Cortex of kidney (tissue), 1 donor: ENCODE measurements at places on chromosomes 2 and 18.

DNA sequence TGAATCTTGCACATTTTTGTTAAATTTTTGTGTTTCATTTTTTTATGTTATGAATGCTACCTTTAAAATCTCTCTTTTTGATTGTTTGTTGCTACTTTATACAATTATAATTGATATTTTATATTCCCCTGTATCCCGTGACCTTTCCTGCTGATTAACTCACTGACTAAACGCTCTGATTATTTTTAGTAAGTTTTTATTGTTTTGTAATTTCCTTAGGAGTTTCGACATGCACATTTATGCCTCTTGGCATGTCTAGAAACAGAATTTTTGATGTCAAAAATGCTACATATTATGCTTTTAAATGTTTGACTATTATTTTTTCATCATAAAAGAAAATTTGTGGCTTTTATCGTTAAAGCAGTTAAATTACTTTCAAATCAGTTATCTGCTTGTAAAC, 1131.6 kb upstream of the TMEFF2 start:
- no peak for DNase-seq

- no peak for DNase-seq
These were observed 641.1 kb downstream of the TMEM182 start for GRCh38 chr2:103402944-103403343.

GRCh38 chr2:45585267-45585861, 25.7 kb downstream of the SRBD1 start:
- DNase-seq = no peak

- no peak for DNase-seq
These were observed 11.7 kb downstream of the TM4SF20 start for GRCh38 chr2:227367427-227367795.

DNA sequence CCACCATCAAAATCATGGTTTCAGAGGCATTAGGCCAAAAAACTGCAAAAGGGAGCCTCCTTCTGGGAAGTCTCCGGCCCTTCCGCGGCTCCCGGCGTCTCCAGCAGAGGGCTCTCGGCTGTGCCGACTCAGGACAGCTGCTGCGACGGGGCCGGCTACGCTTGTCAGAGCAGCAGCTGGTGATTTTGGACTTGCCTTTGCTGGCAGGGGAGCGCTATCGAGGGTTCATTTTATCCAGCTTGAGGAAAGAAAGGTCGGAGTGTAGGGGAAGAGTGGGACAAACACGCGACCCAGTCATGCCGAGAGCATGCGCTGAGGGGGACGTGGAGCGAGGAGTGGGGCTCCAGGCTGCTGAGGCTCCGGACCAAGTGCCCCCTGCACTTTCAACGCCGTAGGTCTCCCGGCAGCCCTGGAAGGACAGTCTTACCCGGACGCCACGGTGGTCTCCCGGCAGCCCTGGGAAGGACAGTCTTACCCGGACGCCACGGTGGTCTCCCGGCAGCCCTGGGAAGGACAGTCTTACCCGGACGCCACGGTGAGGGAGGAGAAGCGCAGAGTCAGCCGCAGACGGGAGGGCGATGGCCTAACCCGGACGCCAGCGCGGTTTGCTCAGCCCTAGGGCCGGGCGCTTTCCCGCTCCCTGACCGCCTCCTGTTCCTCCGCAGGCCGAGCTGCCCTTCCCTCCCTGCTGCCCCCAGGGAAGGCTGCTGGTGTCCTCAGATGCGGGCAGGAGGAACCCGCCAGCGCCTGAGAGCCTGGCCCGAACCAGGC, 21.7 kb downstream of the DDX18 start:
- peak; percentile 8 for DNase-seq

DNA sequence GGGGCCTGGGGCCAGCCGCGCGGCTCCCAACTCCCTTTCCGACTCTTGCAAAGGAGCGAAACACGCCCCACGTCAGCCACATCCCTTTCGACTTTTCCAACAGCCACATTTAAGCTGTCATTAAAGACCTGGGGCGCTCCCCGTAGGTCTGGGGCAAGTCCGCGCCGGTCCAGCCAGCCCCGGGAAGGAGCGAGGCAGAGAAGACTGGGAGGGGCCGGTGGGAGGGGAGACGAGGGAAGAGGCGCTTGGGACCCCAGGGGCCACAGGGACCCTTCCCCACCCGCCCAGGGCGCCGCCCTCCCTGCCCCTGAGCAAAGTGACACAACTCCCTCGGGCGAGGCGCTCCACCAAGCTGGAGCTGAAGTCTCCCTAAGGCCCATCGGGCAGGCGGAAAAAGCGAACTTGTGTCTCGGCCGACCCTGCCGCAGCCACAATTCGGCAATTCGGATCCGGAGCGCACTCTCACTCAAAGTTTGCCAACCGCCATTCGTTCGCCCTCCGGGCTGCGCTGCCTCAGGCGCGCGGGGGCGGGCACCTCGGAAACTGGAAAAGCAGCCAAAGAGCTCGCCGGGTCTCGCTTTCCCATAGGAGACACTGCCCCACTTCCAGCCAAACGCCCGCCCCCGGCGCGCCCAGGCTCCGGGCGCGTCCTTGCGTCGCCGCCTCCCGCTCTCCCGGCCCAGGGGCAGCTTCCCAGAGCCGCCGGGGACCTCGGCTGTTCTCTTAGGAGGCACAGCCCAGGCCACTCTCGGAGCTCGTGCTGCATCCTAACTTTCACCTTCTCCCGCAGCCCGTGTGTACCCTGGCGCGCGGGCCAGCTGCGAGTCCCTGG, 1.1 kb upstream of the KCTD1 start:
- DNase-seq = no peak

DNA sequence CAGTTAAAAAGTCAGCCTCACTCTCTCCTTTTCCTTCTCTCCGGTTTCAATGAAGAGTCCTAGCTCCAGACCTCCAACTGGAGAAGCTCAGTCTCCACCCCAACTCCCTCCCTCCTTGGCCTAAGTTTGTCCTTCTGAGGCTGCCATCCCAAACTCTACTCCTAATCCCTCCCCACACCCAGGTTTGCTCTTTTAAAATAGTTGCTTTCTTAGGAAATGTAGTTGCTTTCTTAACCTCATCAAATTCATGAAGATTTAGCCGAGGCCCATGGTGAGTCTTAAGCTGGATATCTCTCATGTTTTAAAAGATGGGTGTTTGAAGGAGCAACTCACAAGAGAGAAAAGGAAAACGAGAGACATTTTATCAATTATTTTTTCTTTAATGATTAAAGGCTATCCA, 937 bp upstream of the LANCL1 start:
- no peak for DNase-seq

- DNase-seq = no peak
These were observed 13.5 kb downstream of the HSPD1 start for GRCh38 chr2:197486175-197486574.

GRCh38 chr2:1915746-1916145, 171.4 kb upstream of the PXDN start:
- DNase-seq = no peak

- no peak for DNase-seq
These were observed 146.5 kb upstream of the MGAT5 start for GRCh38 chr2:134107402-134107801.

DNA sequence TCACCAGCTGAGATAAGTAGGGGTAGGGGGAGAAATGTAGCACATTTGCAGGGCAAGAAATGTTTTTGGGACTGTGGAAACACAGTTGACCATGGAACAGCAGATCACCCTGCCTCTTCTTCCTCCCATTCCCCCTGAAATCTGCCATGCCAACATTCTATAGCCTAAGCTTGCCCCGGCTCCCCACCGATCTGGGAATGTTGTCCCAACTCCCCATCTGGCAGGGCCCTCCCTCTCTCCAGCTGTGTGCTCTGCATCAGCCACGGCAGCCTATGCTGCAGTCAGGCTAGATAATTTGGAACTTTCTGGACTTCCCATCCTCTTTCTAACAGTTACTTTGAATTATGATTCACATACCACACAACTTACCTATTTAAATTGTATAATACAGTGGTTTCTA, 425.1 kb upstream of the RAB6C start:
- no peak for DNase-seq

DNA sequence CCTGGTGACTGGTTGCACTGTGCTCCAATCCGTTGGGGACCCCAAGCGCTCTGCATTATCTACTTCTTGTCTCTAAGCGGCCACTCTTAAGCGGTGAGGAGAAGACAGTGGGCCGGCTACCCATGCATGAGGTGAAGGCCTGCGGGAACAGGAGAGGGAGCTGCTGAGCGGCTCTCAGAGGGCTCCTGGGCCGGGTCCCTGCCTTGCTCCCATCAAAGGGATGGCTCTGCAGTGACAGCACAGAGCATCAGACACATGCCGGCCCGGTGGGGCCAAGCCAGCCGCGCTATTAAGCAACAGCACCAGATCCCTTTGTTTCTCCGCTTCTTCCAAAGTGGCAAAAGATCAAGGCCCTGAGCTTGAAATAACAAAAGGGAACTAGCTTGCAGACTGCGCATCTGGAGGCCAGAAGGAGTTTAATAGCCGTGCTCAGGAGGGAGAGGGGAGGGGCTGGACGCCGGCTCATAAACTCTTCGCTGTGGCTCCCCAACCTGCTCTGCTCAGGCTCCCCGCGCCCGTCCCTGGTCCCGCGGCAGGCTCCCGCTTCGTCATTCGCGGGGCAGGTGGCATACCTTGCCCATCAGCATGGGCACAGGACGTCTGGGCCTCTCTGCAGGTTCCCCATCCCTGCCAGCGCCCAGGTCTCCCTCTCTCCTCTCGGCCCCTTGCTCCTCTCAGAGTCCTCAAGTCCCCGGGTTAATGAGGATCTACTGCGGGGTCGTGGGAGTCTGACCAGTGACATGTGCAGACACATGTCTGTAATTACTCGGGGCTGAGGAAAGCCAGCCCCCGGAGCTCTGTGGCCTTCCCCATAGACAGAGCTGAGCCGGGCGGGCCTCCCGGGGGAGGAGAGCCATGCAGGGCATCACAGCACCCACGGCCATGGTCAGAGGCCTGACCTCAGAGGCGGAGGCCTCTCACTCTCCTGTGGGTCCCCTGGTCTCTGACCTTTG, 96.7 kb downstream of the ASB1 start:
- no peak for DNase-seq

- DNase-seq = no peak
These were observed 8.7 kb downstream of the CEP68 start for GRCh38 chr2:65064728-65065552.

DNA sequence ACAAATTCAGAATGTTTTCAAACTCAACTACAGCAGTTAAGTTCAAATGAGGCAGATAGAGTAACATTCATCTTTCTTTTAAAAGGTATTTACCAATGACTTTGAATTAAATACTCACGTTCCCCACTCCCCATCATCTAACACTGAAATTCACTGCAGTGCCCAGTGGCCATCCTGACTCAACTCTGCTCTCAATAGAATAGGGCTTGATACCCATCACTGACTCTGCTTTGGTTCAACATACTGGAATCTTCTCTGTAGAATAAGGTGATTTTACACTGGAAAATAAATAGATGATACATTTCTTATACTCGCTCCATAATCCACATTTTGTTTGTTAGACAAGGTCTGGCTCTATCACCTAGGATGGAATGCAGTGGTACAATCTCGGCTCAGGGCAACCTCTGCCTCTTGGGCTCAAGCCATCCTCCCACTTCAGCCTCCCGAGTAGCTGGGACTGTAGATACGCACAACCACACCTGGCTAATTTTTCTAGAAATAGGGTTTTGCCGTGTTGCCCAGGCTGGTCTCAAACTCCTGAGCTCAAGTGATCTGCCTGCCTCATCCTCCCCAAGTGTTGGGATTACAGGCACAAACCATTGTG, 66.4 kb downstream of the PRPF40A start:
- DNase-seq = no peak

DNA sequence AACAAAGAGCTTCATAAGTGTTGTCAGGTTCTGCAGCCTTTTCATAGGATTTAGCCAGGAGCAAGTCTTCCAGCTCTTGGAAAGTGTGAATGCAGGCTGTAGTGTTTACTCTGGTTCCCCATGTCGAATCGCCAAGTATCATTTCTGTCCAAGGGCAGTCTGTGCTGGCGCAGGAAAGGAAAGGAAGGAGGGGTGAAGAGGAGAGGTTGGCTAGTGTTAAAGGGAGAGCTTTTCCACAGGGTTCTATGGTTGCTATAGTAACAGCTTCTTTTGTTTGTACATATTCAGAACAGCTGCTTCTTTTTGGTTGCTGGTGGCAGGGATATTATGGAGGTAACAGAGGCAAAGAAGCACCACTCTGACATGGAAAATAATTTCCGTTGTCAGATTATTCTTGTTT, 69.9 kb downstream of the KCNH7 start:
- DNase-seq = no peak

- DNase-seq = no peak
These were observed 39.5 kb downstream of the SFXN5 start for GRCh38 chr2:73031725-73032701.

DNA sequence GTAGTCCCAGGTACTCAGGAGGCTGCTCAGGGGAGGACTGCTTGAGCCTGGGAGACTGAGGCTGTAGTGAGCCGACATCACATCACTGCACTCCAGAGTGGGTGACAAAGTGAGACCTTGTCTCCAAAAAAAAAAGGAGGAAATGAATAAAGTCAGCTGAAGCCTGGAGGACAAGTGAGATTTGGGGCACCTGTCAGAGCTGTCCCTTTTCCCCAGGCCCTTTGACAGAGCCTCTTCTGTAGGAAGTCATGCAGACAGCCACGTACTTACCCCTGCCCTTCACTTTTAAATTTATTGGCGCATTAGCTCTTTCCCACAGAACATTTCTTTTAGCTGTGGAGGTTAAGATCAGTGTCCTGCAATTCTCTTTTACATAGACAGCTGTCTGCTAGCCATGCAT, 151.0 kb upstream of the DNMT3A start:
- no peak for DNase-seq

DNA sequence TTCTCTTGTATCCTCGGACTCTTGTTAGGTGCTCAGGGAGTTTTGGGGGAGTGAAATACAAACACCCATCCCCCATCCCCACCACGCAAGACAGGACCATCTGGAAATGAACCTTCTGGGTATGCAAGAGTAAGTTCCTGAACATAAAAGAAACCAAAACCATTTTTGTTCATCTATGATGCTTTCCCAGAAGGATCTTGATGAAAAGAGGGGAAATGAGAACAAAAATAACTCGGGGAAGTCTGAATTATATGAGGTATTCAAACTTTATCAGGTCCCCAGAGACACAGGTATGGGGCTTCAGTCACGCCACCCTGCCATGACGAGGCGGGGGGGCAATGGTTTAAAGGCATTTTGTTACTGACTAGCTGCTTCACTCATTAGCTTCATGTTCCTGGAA, 68.6 kb upstream of the DNMT3A start:
- DNase-seq = no peak

DNA sequence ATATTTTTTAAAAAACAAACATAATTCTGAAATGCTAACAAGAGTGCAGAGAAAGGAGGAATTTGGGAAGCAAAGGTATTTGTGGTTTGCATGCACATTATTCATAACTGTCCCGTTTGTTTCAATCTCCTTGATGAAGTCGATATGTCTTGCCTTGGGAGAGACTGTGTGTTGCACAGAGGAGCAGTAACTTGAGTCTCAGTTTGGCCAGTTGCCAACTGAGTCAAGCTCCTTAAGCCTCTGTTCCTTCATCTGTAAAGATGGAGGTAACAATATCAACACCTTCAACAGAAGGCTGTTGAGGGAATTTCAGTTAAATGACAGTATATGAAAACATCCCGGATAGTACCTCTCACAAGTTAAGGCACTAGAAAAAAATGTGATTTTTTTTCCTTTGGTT, 226.2 kb downstream of the ASXL3 start:
- DNase-seq = no peak

GRCh38 chr2:129879614-129880180, 99.8 kb upstream of the RAB6C start:
- no peak for DNase-seq

- DNase-seq = no peak
These were observed 2.0 kb downstream of the OTOF start for GRCh38 chr2:26475832-26476501.

GRCh38 chr2:237361194-237362004, 52.6 kb downstream of the COL6A3 start:
- no peak for DNase-seq

GRCh38 chr2:205850132-205850531, 167.8 kb downstream of the NRP2 start:
- no peak for DNase-seq
